Stimulated activated CD8-positive, alpha-beta memory T cell treated with anti-CD3 and anti-CD28 coated beads, Interleukin-15, amount 100 ng/mL, for 24 hours (primary cell): ENCODE measurements at places on chromosomes 7 and 10.

GRCh38 chr7:134639683-134640279, 6.9 kb upstream of the BPGM start:
- DNase-seq, result no peak

DNA sequence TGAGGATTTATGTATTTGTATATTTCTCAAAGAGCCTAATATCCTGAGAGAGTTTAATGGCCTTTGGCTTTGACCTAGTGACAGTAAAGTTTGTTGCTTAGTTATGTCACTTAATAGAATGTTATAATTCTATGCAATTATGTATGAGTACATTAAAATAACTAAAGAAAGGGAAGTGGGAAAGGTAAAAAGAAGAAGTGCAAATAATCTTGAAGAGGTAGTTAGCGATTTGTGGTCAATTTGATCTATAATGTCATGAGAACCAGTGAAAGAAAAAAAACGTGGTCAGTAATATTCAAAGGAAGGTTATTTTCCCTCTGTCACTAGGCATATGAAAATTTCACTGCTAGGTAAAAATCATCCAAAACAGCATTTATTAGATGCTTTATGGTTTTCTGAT, 143.4 kb upstream of the LSM8 start:
- DNase-seq, result no peak

DNA sequence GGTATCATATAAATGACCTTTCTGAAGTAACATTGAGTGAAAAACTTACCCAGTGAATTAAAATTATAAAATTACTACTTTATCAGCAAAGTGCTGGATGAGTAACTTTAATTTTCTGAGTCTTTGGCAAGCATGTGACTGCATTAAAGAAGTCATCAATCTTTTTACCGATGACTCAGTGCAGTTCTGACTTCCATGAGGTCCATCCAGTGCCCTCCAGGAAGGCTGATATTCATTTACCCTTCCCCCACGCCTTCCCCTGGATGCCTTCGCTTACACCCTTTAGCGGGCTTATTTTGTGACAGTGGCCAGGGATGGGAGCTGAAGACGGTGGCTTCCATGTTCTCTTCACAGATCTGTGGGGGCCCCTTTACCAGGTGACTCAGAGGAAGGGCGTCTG, 572.9 kb upstream of the PFKP start:
- DNase-seq, result no peak

- DNase-seq, result no peak
Observed at GRCh38 chr10:133167693-133168616, 7.9 kb downstream of the KNDC1 start.

- no peak for DNase-seq
Observed at GRCh38 chr10:5961405-5962100, 15.8 kb downstream of the IL15RA start.

DNA sequence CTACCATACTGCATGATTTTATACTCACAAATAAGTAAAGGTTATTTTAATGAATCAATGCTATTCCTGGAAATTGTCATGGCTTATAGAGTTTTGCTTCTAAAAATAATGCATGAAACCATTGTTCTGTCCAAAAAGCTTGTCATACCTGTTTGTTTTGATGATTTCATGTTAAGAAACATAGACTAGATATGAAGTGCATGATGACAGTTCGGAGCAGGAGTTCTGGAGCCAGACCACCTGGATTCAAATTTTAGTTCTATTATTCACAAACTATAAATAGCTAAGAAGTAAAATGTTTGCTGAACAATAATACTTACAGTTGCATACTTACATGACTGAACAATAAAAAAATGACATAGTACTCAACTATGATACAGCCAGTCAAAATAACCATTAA, 107.0 kb upstream of the AKR1E2 start:
- DNase-seq, result no peak

DNA sequence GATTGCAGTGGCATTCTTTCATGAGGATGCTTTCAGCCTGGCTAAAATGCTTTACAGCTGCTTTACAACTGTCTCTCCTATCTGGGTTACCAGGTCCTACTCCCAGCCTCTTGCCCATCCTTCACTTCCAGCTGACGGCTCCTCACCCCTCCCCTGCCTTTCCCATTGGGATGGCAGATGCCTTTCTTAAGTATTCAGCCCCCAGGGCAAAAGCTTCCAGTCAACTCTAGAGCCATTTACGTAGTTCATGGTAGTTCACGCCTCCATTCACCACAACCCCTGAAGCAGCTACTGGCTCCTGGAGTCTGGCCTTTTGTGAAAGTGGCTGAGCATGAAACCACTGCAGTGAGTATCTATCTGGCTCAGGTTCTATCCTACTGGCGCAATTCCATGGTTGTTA, 17.2 kb upstream of the BMPER start:
- DNase-seq, result no peak
